Putamen (tissue), 1 donor: ENCODE measurements at places on chromosomes 12 and 14.
A peak's percentile ranks its signal among the peaks of the same experiment; 100 is the strongest.

- no peak for DNase-seq
Observed at GRCh38 chr12:49954863-49955830, 4.6 kb downstream of the AQP2 start.

- DNase-seq, result no peak
Observed at GRCh38 chr14:32565256-32565655, 236.2 kb downstream of the AKAP6 start.

- DNase-seq, result peak; percentile 88
Observed at GRCh38 chr12:94553130-94553519, 93.5 kb upstream of the CEP83 start.

GRCh38 chr12:100061814-100062213, 77.1 kb upstream of the ANKS1B start:
- no peak for DNase-seq

DNA sequence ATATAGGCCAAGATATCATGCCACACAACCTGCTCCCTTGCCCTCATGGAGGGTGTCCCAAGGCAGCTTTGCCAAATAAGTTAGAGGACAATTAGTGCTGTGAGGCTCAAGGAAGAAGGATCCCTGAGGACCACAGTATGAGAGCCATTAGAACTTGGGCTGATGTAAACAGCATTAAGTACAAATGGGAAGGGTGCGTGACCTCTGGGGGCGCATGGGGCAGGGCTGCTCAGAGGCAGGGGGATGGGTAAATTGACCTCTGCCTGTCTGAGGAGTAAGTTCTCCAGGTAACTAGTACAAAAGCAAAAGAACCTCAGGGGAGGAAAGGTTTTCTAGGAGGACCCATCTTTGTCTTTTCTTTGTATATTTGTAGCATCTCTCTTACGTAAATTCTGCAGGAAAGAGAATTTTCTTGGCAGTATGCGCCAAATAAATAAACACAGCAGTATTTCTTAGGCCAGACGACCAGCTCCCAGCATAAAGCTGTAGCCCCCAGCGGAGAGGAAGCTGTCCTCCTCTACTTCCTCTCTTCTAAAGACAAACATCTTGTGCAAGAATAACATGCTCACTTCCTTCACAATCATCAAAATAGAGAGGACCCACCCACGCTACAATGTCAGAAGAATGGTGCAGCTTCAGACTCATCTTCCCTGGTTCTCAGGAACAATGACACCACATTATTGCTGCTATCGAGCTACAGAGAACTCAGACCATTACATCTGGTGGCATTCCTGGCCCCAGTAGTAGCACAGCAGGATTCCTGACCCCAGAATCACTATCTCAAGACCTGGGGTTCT, 16.4 kb upstream of the VWF start:
- peak; percentile 61 for DNase-seq

DNA sequence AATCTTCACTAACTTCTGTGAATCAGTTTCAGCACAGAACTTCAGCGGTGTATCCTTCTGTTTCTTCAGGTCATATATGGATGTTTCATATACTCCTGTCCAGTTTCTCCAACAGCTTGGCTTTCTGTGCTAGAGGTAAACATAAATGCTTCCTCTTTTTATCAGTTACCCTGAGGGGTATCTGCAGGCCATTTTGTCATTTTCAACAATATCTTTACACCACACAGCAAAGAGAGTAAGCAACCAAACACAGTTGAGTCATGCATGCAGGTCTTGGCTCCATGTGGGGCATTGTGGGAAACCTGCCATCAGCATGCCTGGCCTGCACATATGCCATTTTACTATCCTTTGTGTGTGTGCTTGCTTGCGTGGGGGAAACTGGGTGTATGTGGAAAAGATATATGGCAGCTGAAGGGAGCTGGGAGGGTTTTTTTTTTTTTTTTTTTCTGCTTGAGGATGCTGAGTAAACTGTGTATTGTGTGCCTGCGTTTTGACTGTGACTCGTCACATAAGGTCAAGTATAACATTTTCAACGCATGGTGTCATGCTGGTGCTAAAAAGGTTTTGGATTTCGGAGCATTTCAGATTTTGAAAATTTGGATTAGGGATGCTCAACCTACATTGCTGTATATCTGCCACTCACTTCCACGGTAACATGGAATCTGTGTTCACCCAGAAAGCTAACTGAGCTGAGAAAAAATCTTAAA, 56.1 kb upstream of the YARS2 start:
- no peak for DNase-seq

DNA sequence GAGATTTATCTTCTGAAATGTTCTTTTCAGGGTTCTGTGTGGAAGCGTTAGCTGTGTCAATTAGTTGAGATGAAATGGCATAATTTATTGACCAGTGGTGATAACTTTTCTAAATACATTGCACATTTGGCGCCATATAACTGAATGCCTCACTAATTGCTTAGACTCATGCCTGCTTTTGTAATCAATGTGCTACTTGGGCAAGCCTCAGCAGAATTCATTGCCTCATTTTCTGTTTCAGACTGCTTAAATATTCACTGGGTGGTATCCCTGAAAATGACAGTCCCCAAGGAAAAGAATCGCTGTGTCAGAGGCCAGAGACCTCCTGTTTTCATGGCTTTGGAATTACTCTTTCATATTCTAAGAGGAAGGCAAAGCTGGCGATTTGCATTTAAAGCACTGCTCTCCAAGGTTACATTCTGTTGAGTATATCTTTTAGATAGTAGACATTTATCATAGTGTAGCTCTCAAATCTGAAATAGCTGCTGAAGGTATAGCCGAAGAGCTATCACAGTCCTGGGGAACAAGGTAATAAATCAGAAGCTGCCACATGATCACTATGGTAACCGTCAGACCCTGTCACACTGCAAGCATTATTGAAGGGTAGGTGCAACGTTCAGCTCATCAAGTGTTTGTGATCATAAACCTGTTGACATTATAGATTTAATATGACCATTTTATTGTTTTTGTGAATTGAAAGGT, 297.3 kb upstream of the E2F7 start:
- DNase-seq, result no peak

DNA sequence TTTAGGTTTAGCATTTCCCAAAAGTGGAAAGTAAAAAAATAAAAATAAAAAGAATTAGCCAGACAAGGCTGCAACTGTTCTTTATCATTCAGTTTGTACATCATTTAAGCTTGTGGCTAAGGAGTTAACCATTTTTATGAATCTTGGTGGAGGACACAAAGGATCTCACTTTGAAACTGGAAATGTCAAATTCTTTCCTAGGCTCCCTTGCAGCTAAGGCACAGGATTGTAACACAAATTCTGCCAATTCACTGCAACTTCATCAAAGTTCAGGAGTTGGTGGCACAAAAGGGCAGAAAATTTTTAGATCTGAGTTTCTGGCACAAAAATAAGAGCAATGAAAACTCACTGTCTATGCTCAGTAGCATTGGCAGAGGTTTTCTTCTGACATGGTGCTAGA, 211.2 kb upstream of the SYT10 start:
- DNase-seq, result no peak

- no peak for DNase-seq
Observed at GRCh38 chr12:52319097-52319496, 2.1 kb downstream of the KRT83 start.

DNA sequence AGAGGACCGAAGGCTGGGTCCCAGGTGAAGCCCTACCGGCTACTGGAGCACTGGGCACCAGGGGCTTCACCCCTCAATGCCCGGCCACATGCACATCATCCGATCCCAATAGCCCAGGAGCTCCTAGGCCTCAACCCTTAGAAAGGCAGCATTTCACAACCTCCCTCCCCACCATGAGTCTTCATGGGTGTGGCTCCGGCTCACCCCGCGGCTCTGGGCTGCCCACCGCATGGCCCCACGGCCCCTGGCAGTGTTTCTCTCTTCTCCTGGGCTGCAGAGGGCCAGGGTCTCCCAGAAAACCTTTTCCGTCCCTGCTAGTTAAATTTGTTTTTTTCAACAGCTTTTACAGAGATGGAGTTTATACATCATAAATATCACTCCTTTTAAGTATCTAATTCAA, 28.6 kb upstream of the DLK1 start:
- DNase-seq, result no peak

GRCh38 chr14:36746872-36747271, 85.2 kb downstream of the PAX9 start:
- DNase-seq, result no peak

DNA sequence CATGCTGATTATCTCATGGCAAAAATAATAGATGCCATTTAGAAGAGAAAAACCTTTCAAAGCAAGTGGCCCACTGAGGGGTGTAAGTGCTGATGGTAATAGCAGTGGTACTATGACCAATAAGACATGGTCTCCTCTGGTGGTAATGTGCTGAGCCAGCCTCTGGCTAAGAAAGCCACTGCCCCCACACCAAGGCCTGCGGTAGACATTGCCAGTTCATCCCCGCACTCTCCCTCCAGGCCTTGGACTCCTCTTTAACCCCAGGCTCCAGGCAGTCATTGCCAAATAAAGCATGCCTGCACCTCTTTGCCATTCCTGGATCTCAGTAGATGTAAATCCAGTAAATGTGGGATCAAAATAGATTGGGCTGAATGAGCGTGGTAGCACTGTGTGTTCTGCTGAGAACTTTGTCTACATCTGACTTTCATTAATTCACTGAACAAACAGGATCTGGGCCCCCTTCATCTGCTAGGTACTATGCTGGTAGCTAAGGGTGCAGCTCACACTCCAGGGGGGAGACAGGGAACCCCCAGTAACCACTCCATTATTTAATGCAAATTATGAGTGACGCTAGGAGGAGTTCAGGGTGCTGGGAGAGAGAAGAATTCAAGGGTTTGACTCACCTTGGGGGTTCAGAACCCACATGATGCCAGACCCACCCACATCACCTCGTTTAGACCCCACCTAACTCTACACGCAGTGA, 89.3 kb downstream of the BCL11B start:
- peak; percentile 47 for DNase-seq

- DNase-seq, result no peak
Observed at GRCh38 chr14:50113381-50114035, 2.9 kb downstream of the VCPKMT start.

- DNase-seq, result peak; percentile 58
Observed at GRCh38 chr12:117093918-117094630, 5.1 kb downstream of the TESC start.

GRCh38 chr12:105214148-105214547, 21.8 kb downstream of the APPL2 start:
- DNase-seq, result no peak

DNA sequence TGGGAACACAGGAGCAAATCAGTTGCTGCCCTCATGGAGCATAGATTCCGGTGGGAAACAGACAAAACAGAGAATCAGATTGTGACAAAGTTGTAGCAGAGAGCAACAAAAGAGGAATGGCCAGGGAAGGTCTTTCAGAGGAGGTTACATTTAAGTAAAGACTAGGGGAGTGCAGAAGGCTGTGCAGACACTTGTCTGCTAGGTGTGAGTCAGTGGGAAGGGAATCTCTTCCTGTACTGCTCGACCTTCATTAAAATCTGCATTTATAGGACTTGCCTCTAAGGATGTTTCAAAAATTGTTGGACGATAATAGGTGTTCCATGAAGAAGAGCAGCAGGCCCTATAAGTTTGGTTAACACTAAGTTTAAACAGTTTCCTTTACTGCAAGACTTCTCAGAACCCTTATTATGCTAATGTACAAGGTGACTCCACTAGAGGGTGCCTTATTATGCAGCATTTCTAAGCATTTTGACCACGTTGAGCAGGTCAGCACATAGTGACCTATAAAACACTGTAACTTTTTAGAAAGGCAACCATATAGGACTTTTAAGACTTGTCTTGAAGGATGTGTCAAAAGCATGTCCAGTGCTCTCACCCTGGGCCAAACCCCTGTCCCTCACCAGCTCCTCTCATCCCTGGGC, 91.8 kb upstream of the RIC8B start:
- DNase-seq, result no peak

GRCh38 chr14:33282331-33283230, 343.9 kb downstream of the NPAS3 start:
- no peak for DNase-seq

DNA sequence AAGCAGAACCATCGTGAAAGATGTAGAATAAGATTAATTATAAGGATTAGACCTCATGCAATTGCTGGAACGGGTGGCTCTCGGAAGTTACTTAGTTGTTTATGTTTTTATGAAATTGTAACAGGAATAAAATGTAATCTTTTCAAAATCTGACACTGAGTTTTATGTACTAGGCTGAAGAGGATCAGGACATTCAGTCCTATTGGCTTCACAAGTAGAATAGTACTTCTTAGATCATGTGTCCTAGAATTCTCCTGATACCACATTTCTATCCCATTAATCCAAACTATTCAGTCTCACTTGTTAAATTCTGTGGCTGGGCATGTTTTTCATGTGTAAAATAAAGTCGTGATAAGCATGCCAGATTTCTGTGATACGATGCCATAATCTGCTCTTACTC, 423.5 kb upstream of the OR4E1 start:
- no peak for DNase-seq

GRCh38 chr12:26572137-26572536, 260.9 kb downstream of the ITPR2 start:
- no peak for DNase-seq

DNA sequence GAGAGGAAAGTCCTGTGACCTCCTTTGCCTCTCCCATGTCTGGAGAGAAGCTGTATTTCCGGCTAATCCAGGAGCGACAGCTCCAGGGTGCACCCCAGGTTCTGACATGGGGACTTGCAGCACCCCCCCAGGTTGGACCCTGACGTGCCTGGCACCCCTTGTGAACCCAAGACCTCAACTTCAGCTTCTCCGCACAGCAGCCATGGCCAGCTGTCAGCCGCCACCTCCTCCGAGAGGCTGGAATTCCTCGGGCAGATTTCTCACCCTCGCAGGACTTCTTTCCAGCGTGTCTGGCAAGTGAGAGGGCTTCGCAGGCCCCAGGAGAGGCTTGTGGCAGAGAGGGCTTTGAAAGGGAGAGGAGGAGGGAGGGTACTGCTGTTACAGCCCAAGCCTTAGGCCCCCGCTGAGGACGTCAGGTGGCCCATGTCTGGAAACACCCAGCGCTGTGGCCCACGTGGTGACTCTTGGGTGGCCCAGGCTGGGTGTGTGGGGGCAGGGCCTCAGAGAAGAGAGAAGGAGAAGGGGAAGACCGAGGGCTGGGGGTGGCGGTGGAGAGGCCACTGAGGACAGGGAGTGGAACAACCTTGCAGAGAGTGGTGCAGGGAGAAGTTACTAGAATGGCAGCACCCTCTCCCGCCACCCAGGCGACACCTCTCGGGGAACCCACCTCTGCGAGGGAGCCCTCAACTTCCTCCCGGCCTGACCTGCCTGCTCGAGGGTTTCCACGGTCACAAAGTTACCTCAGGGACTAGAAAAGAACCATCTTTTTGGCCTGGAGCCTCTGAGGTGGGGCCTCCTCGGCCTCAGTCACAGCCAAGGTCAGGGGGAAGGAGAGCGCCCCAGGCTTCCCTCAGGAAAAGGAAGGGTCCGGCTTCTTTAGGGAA, 11.7 kb upstream of the RPS6KL1 start:
- DNase-seq, result no peak

- DNase-seq, result no peak
Observed at GRCh38 chr14:49972823-49973222, 79.9 kb downstream of the ARF6 start.

GRCh38 chr12:49244176-49244575, 20.7 kb upstream of the TUBA1C start:
- DNase-seq, result no peak

GRCh38 chr12:89225401-89225800, 126.9 kb downstream of the DUSP6 start:
- no peak for DNase-seq
